ENCODE measurements at places on chromosomes 1 and 21.

GRCh38 chr1:38608202-38608864, 251.2 kb downstream of the RRAGC start:
- peak; percentile 10 for DNase-seq

GRCh38 chr1:234683127-234683860, 73.3 kb upstream of the IRF2BP2 start:
- DNase-seq: no peak

- no peak for DNase-seq
These were observed 19.7 kb upstream of the CCDC27 start for GRCh38 chr1:3732434-3733093.

DNA sequence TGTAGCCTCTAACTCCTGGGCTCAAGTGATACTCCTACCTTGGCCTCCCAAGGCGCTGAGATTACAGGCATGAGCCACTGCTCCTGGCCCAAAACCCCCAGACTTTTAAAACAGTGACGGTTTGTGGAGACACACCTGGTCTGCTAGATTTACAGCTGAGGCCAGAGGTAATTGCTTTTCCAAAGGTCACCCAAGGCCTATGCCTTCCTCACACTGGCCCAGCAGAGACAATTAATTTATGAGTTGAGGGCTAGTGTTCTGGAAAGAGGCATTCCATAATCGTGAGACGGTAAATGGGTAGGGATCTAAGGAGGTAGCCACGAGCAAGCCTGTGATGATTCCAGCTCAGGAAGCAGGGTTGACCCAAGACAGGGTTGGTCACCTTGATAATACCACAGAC, 12.4 kb upstream of the PARP1 start:
- no peak for DNase-seq

GRCh38 chr1:29559056-29559455, 322.7 kb downstream of the PTPRU start:
- no peak for DNase-seq

GRCh38 chr1:110160538-110161100, 10.3 kb downstream of the SLC6A17 start:
- no peak for DNase-seq

GRCh38 chr1:239999170-239999569, 92.5 kb upstream of the FMN2 start:
- no peak for DNase-seq

- DNase-seq: no peak
These were observed 30.3 kb downstream of the SMIM12 start for GRCh38 chr1:34829250-34829649.

Data from CD4-positive, alpha-beta T cell treated with Interleukin-21 for 1 hour (primary cell).